ENCODE measurements at places on chromosomes 4 and X.

- no peak for DNase-seq
These were observed 4.7 kb upstream of the SRPK3 start for GRCh38 chrX:153776120-153776599.

DNA sequence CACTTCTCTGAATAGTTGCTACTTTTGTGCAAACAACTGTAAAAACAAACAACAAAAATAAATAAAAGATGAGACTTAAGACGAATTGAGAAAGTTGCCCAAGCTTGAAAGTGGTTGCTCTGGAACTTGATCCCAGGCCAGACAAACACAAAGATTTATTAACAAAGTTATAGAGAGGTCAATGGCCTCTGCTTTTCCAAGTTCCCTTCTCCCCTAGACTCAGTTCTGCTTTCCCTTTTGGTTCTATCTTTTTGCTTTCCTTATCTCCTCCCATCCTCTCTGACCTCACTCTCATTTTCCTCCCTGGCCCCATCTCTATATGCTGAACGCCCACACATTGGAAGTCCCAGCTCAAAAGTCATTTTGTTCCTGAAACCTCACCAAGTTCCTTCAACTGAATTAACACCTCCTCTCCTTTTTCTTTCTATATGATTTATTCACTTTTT, 82.7 kb downstream of the MXRA5 start:
- no peak for DNase-seq

GRCh38 chr4:1603413-1604135, 80.5 kb downstream of the FAM53A start:
- no peak for DNase-seq

DNA sequence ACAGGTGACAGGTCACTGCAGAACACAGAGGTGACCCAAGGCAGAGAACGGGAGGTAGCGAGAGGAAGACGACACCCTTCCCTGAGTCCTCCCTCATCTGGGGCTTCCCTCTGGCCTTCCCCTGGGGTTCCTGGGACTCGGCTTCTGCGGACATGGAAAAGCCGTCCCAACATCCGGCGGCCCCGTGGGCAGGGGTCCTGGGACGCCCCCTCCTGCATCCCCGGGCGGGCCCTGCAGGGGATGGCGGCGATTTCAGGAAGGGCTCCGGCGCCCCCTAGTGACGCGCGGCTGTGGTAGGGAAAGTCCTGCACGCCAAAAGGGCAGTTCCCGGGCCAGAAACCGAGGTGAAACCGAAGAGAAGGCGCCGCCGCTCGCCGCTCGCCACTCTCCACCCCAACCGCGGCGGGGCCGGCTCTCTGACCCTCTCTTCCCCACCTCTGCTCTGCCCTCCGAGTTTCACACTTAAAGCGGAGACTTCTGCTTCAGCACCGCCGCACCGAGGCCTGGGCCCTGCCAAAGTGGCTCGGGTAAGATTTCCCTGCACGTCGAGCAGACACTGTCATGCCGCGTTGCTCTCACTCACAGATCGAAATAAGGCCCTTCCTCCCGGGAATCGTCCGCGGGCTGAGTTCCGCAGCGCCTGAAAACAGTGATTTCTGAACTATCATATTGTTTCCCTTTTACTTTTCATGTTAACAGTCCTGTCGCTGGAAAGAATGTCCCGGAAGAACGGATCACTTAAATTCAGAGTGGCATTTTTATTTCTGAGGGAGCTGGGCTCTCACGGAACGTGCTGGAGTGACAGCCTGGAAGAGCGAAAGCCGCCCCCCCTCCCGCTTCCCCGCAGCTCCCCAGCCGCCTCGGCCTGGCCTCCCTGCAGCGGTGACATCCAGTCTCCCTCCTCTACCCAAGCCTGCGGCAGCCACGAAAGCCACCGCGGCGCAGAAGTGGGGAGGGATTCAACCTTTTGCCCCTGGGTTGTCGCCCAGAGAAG, 110.6 kb downstream of the DCTD start:
- peak; percentile 36 for DNase-seq

GRCh38 chrX:118329175-118329574, 16.7 kb upstream of the WDR44 start:
- no peak for DNase-seq

DNA sequence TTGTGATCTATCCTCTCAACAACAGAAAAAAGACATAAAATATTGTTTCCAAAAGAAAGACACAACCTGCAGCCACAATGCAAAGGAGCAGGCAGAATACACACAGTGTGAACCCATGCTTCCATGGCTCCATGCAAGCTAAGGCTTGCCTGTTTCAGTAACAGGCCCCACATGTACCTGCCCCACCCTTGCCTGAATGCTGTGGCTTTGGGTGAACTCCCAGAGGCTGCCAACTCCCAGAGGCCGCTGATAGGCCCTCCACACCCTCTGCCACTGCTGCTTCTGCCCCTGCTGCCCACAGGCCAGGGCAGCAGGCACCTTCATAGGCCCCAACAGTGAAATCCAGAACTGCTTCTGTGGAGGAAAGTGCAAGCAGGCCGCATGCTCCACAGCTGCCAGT, 313.9 kb downstream of the CHIC1 start:
- no peak for DNase-seq

GRCh38 chrX:40240844-40241243, 143.1 kb upstream of the BCOR start:
- DNase-seq = no peak

DNA sequence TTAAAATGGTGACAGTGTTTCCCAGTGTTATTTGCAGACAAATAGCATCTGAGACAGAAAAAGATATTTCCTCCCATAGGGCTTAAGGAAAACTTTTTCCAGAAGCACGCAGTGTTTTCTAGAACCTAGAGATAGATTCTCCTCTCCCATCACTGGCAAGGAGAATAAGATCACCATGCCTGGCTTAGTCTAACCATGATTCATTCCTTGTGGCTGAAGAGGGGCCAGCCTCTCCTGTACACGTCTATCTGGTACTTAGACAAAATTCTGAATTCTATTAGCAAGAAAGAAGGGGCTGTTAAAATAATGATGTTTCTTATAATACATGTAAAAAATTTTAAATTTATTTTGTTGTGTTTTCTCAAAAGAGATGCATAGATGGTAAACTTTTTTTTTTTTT, 296.1 kb upstream of the LDB2 start:
- DNase-seq = no peak

DNA sequence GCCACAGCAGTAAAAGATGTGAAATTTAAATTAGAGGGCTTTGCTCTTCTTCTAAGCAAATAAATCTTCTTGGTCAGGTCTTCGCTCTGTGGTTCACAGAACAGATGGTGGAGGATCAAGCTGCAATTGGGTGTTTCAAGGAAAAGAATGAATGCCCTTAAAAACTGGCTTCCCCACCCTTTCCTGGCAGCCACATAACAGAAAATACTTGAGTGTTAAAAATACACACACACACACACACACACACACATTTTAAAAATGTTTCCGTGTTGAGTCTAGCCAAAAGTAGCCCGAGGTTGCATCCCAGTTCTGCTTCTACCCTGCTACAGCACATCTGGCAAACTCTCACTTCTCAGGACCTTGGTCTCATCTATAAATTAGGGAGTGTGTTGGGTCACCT, 56.7 kb upstream of the FGFBP2 start:
- no peak for DNase-seq

GRCh38 chr4:5142726-5143125, 91.4 kb downstream of the STK32B start:
- no peak for DNase-seq

DNA sequence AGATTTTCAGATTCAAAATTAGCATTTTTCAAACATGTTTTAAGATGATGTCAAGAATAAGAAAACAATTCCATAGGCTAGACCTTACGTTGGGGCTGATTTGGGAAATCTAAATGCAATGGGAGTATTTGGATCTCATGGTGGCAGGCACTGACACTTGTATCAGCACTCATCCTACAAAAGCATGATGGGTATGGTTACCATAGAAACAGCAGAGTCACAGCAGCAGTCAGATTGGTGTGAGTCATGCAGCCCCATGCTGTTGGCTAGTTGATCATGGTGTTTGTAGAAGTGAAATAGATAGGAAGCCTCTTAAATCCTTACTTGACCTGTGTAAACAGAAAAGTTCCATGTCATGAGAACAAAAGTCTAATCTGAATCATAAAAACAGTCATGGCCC, 1637.3 kb upstream of the PABPC4L start:
- DNase-seq = no peak

DNA sequence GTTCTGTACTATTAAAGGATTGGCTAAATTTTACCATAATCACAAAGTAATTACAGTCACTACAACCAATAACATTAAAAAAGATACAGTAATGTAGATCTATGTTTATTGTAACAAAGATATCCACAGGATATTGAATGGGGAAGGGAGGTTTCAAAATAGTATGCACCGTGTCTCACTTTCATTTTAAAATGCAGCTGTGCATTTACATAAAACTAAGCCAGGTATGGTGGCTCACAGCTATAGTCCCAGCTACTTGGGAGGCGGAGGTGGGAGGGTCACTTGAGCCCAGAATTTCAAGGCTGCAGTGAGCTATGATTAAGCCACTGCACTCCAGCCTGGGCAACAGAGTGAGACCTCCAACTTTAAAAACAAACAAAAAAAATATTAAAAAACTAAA, 8.5 kb downstream of the SRP72 start:
- no peak for DNase-seq

DNA sequence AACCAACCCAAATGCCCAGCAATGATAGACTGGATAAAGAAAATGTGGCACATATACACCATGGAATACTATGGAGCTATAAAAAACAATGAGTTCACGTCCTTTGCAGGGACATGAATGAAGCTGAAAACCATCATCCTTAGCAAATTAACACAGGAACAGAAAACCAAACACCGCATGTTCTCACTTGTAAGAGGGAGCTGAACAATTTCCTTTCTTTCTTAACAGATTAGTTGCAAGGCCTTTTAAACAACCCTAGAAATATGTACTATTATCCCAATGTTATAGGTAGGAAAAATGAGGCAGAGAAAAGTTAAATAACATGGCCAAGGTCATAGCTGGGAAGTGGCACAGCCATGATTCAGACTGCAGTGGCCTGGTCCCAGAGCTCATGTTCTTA, 5.8 kb upstream of the OCIAD2 start:
- DNase-seq = no peak

GRCh38 chrX:155056877-155057792, 13.8 kb downstream of the CMC4 start:
- no peak for DNase-seq

- DNase-seq = no peak
These were observed at the start of gene CCKAR for GRCh38 chr4:26490111-26490959. CCKAR (minus strand) TSS chr4:26490484; CDS start chr4:26490267, 217 bp downstream.

DNA sequence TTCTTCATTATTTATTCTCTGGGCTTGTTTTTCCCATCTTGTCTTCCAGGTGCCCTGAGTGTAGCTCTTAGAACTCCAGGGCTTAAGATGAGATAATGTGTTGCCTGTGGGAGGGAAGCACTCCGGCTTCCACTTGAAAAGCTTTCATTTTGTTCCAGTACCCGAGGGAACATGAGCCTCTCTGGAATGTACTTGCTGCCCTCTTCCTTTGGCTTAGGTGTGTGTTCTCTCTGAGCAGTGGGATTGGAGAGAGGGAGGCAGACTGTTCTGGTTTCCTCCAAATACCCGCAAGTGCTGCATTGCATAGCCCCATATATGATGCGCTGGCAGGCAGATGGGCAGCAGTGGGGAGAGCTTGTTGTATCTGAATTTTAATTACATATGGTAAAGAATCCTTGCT, 861 bp upstream of the DTHD1 start:
- no peak for DNase-seq

DNA sequence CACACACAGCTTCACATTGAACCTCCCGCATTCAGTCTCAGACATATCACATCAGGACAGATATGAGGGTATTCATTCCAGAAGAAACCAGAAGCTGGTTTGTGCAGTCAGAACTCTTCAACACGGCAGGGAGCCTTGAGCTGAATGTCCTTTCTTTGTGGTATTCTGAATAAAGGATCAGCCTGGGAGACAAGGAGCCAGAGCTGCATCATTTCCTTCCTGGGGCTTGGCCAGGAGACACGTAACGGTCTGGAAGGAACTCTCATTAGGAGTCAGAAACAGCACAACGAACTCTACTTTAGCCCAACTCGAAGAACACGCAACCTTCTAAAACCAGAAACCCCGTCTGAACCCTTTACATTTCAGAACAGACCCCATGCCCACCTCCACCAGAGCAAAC, 46.4 kb downstream of the KDR start:
- no peak for DNase-seq

GRCh38 chrX:148755111-148755510, 254.7 kb downstream of the AFF2 start:
- no peak for DNase-seq

DNA sequence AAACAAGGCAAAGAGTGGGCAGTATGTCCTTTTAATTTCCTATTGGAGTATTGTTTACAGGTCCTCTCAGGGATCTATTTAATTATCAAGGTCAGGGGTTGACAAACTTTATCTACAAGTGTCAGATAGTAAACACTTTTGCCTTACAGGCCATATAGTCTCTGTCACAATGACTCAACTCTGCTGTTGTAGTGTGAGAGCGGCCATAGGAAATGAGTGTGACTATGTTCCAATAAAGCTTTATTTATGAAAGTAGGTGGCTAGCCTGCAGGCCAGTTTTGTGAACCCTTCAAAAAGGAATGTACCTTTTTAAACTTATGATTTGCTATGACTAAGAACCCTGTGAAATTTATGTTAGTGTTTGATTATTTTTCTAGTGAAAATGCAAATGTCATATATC, 156.1 kb downstream of the GPAT3 start:
- no peak for DNase-seq

DNA sequence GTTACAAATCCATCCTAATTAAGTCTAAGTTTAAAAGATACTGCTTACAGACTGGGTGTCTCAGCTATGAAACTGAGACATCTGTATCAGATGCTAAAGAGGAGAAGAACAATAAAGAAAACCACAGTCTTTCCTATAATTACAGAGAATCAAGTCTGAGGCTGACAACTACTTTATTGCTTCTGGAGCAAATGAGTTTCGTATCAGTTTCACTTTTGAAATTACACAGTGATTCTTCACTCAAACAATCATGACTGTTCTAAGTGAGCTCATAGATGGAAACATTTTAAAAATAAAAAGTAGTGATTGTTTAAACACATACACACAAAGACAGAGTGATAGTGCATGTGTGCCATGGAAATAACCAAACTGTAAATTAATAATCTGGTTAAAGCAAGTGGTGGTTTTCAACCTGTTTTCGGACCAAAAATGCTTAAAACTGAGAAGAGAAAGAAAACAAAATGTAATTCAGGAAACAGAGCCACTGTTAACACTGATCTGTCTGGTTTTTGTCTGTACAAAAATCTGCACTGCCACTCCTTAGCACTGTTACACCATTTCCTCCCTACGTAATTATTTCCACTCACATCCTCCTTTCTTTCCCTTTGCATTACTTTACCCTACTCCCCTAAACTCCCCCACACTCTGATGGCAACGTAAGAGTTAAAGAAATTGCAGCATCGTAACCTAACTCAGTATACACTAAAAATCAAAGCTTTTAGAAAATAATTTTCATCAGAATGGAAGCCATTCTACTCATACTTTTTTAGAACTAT, 12.5 kb downstream of the RFC1 start:
- DNase-seq = no peak

DNA sequence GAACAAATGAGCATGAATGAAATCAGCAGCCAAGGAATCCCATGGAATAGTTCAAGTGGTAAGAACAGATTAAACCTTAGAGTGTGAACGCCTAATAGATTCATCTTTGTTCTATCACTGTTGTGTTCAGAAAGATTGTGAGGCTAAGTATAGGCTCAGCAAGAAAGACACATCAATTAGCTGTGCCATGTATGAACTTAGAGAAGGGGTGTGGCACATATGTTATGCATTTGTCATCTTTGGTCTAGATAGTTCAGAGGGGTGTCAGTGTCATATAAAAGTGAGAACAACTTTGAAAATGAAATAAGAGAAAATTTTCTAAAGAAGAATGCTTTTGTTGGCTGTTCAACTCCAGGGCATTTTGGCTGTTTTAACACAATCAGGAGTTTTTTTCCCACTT, 9.4 kb downstream of the DAPP1 start:
- no peak for DNase-seq

GRCh38 chr4:20430259-20430941, 178.7 kb downstream of the SLIT2 start:
- DNase-seq = no peak
